ENCODE measurements at places on chromosomes 11 and 22. TPM values are rescaled to one million over a fixed set of nuclear protein-coding genes. Genes with fewer than 3 reads are reported as not detected.

Gene TYR
- total RNA-seq = not detected

Gene SCN3B
- total RNA-seq = 5.8 TPM

Gene RAPSN
- not detected for total RNA-seq

Gene PAMR1
- total RNA-seq = not detected

All from glomerular endothelial cell (primary cell).